ENCODE measurements at places on chromosomes 12 and 14.

DNA sequence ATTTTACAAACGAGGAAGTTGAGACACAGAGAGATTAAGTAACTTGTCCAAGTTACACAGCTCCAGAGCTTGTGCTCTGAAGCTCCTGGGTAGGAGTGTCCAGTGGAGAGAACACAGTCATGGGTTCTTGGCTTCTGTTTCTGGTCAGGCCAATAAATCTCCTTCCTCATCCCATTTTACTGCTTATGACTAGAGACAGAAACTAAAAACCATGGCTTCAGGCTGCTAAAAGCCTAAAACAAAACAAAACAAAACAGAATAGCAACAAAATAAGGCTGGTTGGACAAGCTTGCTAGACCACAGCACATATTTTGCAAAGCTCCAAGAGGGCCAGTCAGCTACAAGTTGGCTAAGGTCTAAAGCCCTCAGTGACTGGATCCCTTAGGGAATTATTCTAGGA is 49.8 kb downstream of the PTGER2 start:
- no peak for DNase-seq

DNA sequence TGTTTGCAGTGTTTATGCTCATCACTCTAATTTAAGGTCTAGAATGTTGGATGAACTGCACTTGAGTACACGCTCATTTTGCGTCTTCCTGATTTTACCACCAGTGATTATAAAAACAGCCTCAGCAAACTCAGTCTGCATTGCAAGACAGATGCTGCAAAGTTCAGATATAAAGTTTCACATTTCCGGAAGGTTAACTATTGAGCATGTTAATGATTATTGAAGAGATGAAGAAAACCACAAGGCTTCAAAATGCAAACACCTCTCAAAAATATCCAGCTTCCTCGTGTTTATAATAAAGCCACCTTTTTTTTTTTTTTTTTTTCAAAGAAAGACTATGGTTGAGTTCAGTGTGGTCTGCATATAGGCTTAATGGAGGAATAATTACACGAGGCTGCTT is 92.1 kb upstream of the BMP4 start:
- peak; percentile 55 for DNase-seq

DNA sequence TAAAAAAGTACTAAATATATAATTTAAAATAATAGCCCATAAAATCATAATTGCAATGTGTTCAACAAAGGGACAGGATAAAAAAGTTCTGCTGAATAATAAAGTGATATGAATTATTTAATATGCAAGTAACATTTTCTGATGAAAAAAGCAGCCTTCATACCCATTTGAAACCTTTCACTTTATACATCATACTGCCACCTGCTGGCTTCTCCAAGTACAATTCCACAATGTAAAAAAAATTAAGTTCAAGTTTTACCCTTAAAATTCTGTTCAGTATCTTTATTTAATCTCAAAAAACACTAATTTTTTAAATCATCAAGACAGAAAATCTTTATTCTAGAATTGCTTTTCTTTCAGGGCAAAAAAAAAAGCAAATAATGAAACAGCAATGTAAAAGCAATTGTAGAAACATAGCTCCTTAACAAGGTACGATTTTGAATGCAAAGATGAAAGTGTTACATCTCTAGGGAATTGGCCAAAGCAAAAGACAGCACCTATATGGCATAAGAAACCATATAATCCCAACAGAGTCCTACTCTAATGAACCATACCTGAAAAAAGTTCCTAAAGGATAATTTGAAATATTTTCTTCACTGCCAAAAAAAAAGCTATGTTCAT is 15.0 kb downstream of the MDM1 start:
- DNase-seq: peak; percentile 60

DNA sequence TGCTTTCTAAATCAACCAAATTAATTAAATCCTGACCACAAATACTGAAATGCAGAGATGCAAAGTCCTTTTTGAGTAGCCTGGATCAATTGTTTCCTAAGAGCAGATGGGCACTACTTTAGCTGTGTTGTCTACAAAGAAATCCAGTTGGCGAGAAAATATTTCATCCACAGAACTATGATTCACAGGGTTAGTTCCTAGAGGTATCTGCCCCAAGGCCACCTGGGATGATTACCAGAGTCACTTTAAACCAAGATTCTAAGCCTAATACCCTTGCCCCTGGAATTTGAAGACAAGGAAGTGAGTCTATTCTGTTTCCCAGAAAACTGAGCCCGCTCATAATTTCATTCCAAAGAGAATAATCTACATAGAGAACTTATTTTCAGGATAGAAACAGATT is 198.4 kb downstream of the PPM1H start:
- no peak for DNase-seq

DNA sequence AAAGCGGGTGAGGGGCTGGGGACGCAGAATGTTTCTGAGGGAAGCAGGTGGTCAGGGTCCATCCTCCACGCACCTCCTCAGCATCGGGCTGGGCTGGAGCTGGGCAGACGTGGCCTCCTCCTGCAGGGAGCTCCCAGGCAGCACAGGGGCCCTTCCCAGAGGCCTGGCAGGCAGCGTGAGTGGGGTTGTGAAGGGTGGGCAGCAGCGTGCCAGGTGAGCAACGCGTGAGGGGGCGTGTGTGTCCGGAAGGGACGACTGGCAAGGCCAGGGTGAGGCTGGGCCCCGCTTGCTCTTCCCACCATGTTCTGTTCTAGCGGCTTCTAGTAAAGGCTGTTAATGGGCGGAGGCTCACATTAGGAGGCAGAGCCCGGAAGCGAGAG is 17.1 kb downstream of the ANKRD9 start:
- DNase-seq: no peak

GRCh38 chr12:102120886-102121285 is 903 bp downstream of the PARPBP start:
- peak; percentile 68 for DNase-seq

DNA sequence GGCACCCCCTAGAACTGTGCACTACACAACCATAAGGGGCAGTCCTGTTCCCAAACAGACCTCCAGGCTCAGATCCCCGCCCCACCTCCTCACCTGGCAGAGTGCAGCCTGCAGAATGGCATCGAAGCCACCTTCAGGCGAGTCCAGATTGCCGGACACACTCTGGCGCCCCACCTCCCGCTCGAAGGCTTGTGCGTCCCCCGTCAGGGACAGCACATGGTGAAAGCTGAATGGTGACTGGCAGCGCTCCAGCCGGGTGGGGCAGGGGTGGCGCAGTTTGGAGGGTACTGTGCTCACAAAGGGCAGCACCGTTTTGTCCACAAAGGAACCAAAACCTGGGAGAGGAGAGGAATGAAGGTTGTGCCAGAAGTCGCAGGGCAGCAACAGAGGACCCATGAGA is 10.6 kb downstream of the ITGB7 start:
- peak; percentile 78 for DNase-seq

DNA sequence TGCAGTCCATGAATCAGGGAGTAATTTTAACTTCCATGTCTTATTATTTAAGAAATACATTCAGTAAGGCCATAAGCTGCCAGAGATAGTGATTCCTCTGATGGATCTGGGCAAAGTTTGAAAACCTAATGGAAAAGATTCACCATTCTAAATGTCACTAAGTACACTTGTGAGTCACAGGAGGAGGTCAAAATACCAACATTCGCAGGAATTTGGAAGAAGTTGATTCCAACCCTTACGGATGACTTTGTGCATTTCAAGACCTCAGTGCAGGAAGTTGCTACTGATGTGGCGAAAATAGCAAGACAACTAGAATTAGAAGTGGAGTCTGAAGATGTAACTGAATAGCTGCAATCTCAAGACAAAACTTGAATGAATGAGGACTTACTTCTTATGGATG is 69.8 kb downstream of the OSBPL8 start:
- DNase-seq: no peak

- no peak for DNase-seq
These were observed 1.4 kb upstream of the GABARAPL1 start for GRCh38 chr12:10211101-10211939.

- peak; percentile 55 for DNase-seq
These were observed 87.3 kb upstream of the E2F7 start for GRCh38 chr12:77152623-77153193.

DNA sequence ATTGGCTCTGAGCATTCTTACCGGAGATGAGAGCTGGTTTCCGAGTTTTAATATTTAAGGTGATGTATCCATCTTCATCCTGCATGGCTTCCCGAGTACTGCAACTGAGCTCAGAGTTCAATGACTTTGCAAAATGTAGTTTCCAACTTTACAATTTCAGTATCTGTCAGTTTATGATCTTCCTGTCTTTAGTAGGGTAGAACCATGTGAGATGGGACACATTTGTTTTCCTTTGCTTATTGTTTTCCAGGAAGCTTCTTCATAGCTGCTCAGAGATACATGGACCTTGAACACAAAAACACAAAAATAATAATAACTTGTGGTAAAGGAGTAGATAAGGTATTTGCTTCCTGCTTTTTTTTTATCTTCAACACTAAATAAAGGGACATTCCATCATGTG is at the start of gene CLEC1B:
CLEC1B (minus strand) TSS at position 106 of the 400 bp plus-strand sequence; CDS start at position 85, 21 bp downstream.
- no peak for DNase-seq

GRCh38 chr12:68304626-68305025 is 27.5 kb downstream of the MDM1 start:
- no peak for DNase-seq

- peak; percentile 58 for DNase-seq
These were observed 129.9 kb upstream of the GRIN2B start for GRCh38 chr12:14111230-14111865.

DNA sequence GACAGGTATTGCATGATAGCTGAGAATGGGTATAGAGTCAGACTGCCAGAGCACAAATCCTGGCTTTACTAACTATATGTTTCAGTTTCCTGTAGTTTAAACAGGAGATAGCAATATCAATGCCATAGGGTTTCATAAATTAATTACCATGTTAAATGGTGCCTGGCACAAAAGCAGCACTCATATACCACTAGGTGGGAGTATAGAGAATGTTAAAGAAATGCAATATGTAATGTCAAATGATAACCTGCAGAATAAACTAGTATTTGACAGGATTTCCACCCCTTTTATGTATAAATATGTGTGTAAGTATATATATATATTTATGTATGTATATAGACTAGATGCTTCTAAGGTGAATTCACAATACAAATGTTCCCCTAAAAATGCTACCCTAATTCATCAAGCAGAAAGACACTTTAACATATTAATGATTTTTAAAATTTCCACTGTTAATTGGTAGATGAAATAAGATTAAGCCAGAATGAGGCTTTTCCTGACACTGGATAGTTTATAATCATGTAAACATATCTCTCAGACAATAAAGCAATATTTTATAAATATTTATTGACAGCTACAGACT is 8.6 kb downstream of the WDR89 start:
- peak; percentile 52 for DNase-seq

- DNase-seq: peak; percentile 21
These were observed 17.2 kb upstream of the ARID4A start for GRCh38 chr14:58280954-58281787.

GRCh38 chr14:77580477-77580876 is 36.0 kb downstream of the SPTLC2 start:
- DNase-seq: no peak

GRCh38 chr14:72925171-72925759 is 999 bp upstream of the DCAF4 start:
- no peak for DNase-seq

GRCh38 chr14:81166121-81166520 is 54.6 kb downstream of the GTF2A1 start:
- no peak for DNase-seq

DNA sequence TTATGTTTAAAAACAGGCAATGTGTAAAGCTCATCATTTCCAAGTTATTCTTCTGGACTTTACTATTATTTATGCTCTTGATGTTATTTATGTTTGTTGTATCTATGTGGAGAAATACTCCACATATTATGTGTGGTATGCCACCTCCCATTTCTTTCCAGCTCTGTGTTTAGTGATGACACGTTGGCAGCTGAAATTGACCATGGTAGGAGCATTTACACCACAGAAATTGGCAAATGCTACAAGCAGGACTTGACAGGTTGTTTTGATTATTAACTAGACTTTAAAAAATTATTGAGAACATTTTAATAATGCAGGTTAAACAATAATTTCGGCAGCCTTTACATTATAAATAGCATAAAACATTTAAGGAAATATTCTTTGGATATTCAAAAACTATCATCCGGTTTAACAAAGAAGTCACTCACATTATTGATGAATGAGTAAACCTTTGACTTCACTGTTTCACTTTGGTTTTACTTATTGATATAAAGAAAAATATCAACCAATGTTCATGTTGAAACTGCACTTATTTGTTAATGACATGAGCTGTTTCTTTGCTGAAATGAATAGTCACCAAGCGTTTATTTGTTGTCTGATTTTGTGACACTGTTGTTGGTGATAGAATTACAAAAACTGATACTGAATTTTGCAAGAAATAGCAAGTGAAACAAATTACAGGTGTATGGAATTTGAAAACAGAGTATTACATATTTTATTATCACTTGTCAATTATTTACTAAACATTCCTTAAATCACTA is 76.8 kb downstream of the HMGA2 start:
- no peak for DNase-seq

GRCh38 chr12:52210186-52210924 is 18.5 kb upstream of the KRT80 start:
- DNase-seq: no peak

GRCh38 chr12:30908076-30908721 is 18.3 kb upstream of the TSPAN11 start:
- no peak for DNase-seq

DNA sequence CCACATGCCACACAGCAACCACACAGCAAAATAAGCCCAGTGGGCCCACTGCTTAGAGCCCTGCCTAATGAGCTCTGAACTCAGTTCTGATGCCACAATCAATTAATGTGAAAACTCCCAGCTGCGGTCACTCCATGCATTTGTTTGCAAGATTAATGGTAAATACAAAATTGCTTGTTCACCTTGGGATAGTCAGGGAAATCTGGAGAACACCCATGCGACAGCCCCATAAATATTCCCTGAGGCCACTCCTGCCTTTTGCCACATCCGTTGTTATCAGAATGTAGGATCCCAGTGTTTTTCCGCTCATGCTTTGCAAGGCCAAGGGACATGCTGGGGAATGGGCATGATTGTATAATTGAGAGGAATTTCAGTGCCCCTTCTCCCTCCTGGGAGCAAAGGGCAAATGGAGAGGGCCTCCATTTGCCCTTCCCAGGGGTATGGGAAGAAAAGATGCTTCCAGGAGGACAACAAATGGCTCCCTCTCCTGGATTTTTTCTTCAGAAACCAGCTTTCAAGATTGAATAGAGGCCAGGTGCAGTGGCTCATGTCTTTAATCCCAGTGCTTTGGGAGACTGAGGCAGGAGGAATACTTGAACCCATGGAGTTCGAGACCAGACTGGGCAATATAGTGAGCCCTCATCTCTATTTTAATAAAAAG is 30.8 kb upstream of the CMKLR1 start:
- no peak for DNase-seq

- DNase-seq: no peak
These were observed 17.4 kb downstream of the ZDHHC17 start for GRCh38 chr12:76781321-76781720.
